ENCODE measurements at places on chromosomes 12 and 14. TPM values are rescaled to one million over a fixed set of nuclear protein-coding genes. Genes with fewer than 3 reads are reported as not detected.

DNA sequence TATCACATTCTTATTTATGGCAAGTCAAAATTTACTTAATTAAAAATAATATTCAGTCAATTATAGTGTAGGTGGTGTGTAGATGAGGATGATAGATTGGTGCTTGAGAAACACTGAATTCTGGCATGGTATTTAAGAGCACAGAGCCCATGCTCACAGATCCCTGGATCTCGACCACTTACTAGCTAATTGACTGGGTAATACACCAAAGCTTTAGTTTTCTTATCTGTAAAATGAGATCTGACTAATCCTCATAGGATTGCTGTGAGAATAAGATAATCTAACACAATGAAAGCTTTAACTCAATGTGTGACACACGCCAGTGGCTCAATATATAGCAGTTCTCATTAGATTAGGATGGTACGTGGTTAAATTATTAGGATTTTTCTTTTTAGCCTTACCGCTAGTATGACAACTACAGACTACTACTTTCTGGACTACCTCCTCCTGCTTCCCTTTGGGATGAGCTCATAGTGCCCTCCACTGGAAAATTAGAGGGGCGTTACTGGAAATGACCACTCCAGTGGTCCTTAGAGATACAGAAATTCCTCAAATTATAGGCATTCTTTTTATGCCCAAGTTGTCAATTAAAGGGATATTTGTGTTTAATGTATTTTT is 482.8 kb upstream of the TBX3 start:
- no peak for DNase-seq

DNA sequence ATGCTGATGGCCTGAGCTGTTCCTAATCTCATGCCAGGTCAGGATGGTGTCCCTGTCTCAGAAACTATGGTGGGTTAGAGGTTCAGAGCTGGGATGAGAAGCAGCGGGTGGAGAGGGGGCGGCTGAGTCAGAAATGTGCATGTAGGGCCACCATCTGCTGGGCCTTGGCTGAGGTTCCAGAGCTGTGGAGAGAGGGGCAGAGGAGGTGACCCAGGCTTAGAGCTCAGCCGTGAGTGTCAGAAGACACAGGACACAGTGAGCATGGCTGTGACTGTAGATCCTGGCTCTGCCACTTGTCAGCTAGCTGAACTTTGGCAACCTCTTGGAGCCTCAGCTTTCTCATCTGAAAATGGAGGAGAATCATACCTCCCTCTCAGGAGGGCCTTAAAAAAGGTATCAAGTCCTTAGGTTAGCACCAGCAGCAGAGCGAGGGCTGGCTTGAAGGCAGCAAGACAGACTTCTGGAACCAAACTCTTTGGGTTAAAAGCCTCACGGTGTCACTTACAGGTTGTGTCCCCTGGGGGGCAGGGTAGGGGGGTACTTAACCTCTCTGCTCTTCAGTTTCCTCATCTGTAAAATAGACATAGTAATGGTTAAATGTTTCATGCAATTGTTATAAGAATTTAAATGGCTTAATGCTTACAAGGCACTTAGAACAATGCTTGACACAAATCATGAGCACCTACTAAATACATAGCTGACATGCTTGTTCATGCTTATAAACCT is 34.8 kb downstream of the TMEM229B start:
- no peak for DNase-seq

TAS2R9 gene
- total RNA-seq, result not detected

TRMT61A gene
- 29.5 TPM for total RNA-seq

Measured in CD8-positive, alpha-beta memory T cell (primary cell).